ENCODE measurements at places on chromosomes 11 and 22.

- H3K27ac ChIP-seq: no peak overlapping the region
- H3K4me1 ChIP-seq: peaks cover 37% of the 10 kb centered on the region
- peaks cover 3% of the 10 kb centered on the region for H3K36me3 ChIP-seq
- H3K27me3 ChIP-seq: no peaks in the 10 kb centered on the region
- DNase-seq: no peak
These were observed 117.0 kb downstream of the ME3 start for GRCh38 chr11:86555401-86555800.

- DNase-seq: no peak
- peak overlapping the region; percentile 69 for H3K27ac ChIP-seq
These were observed 31.1 kb downstream of the TMEM45B start for GRCh38 chr11:129846508-129847335.

- H3K36me3 ChIP-seq: no peaks in the 10 kb centered on the region
- H3K27ac ChIP-seq: peak overlapping the region; percentile 82
- no peak for DNase-seq
- peaks cover 61% of the 10 kb centered on the region for H3K4me1 ChIP-seq
- H3K4me3 ChIP-seq: no peak overlapping the region
- no peaks in the 10 kb centered on the region for H3K27me3 ChIP-seq
These were observed 3.8 kb upstream of the APOL1 start for GRCh38 chr22:36249160-36249559.

GRCh38 chr11:34514597-34514996 lies 1.0 kb upstream of the ELF5 start:
- H3K36me3 ChIP-seq: no peaks in the 10 kb centered on the region
- no peak for DNase-seq
- H3K4me3 ChIP-seq: no peak overlapping the region
- H3K4me1 ChIP-seq: no peaks in the 10 kb centered on the region
- H3K27me3 ChIP-seq: no peaks in the 10 kb centered on the region

DNA sequence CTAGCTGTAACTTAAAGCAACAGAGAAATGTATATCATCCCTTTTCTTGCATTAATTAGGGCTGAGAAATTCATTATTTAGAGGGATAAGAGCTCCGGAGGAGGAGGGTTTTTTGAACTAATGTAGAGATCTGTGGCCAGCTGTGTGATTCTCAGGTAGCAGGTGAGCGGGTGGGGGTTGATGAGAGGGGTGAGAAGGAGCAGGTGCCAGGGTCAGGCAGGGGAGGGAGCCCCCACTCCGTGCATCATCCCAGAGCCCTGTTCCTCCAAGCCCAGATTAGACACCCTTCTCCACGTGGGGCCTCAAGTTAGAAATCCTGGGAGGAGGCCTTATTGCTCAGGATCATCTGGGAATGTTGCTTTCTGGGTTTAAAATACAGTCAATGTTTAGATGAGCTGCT lies 24.9 kb downstream of the ZBTB16 start:
- H3K4me3 ChIP-seq: no peak overlapping the region
- no peak overlapping the region for H3K27ac ChIP-seq
- no peaks in the 10 kb centered on the region for H3K27me3 ChIP-seq
- DNase-seq: no peak
- H3K4me1 ChIP-seq: peaks cover 18% of the 10 kb centered on the region

DNA sequence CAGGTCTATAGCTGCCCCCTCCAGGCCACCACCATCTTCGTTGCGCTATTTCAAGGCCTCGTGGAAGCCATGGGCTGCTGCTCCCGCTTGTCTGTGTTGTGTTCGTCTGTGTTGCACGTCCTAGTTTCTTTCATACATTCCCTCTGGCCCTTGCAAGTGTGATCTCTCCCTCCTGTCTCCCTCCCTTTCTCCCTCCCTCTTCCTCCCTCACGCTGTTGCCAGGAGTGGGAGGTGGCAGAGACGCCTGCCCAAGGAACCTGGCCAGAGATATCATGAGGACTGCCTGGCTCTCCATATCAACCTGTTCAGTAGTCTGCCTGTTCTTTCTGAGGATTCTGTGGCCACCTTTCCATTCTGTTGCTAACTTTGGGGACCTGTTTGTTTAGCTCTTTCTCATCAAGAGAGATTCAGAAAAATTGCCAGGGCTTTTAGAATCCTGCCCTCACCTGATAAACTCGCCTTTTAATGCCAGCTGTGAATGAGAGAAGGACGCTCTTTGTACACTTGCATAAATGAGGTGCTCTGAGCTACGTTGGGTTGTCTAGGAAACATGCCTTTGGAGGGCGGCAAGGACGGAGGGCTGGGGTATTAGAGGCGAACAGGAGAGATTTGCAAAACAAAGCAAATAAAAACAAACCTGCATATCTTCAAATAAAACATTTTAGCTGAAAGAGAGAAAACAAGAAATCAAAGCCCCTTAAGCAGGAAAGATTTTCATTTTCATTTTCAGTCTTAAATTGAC lies 185.2 kb downstream of the TBC1D22A start:
- no peaks in the 10 kb centered on the region for H3K4me1 ChIP-seq
- no peak overlapping the region for H3K27ac ChIP-seq
- H3K27me3 ChIP-seq: no peaks in the 10 kb centered on the region
- DNase-seq: no peak
- no peak overlapping the region for H3K4me3 ChIP-seq

- no peaks in the 10 kb centered on the region for H3K27me3 ChIP-seq
- peak within 1 kb of the TSS; percentile 25 for H3K27ac ChIP-seq
- H3K4me3 ChIP-seq: no peak within 1 kb of the TSS
- no peak for DNase-seq
- H3K4me1 ChIP-seq: peaks cover 19% of the 10 kb centered on the region
These were observed at the start of gene GRAMD4 for GRCh38 chr22:46619830-46620501. Gene GRAMD4 (plus strand): TSS chr22:46620386. CDS start chr22:46626800, 6,414 bp downstream.

GRCh38 chr11:69817265-69818230 lies 1.7 kb downstream of the FGF3 start:
- H3K4me3 ChIP-seq: no peak overlapping the region
- no peak for DNase-seq
- H3K27me3 ChIP-seq: peaks cover 24% of the 10 kb centered on the region
- H3K36me3 ChIP-seq: no peaks in the 10 kb centered on the region
- no peak overlapping the region for H3K27ac ChIP-seq
- H3K4me1 ChIP-seq: no peaks in the 10 kb centered on the region

GRCh38 chr11:1128311-1129142 lies 29.2 kb upstream of the MUC5AC start:
- no peaks in the 10 kb centered on the region for H3K36me3 ChIP-seq
- H3K4me3 ChIP-seq: no peak overlapping the region
- H3K27ac ChIP-seq: no peak overlapping the region
- DNase-seq: no peak
- no peaks in the 10 kb centered on the region for H3K4me1 ChIP-seq

- no peaks in the 10 kb centered on the region for H3K4me1 ChIP-seq
- H3K36me3 ChIP-seq: peaks cover 10% of the 10 kb centered on the region
- H3K27me3 ChIP-seq: no peaks in the 10 kb centered on the region
- H3K27ac ChIP-seq: no peak overlapping the region
These were observed 32.9 kb downstream of the CABIN1 start for GRCh38 chr22:24043958-24044357.

- no peaks in the 10 kb centered on the region for H3K27me3 ChIP-seq
- no peak overlapping the region for H3K27ac ChIP-seq
- no peak for DNase-seq
- no peak overlapping the region for H3K4me3 ChIP-seq
- no peaks in the 10 kb centered on the region for H3K36me3 ChIP-seq
These were observed 531 bp upstream of the SOX6 start for GRCh38 chr11:16356761-16357393.

DNA sequence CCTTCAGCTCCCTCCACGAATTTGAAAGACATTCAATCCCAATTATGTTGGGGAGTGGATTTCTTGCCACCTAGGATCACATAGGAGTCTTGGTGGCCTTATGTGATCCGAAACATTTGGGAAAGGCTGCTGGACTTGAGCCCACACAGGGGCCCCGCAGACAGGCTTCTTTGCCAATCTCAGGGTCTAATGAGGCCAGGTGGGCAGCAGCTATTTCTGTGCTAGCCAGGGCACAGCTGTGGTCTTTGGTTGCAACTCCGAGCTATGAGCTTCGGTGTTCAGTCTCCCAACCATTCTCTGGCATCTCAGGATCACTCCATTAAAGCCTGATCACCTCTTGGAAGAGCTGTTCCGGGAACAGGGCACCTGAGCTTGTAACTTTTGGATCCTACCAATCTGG lies 84.4 kb downstream of the TP53I11 start:
- H3K36me3 ChIP-seq: no peaks in the 10 kb centered on the region
- H3K27ac ChIP-seq: no peak overlapping the region
- H3K4me3 ChIP-seq: no peak overlapping the region
- no peak for DNase-seq
- peaks cover 25% of the 10 kb centered on the region for H3K4me1 ChIP-seq

DNA sequence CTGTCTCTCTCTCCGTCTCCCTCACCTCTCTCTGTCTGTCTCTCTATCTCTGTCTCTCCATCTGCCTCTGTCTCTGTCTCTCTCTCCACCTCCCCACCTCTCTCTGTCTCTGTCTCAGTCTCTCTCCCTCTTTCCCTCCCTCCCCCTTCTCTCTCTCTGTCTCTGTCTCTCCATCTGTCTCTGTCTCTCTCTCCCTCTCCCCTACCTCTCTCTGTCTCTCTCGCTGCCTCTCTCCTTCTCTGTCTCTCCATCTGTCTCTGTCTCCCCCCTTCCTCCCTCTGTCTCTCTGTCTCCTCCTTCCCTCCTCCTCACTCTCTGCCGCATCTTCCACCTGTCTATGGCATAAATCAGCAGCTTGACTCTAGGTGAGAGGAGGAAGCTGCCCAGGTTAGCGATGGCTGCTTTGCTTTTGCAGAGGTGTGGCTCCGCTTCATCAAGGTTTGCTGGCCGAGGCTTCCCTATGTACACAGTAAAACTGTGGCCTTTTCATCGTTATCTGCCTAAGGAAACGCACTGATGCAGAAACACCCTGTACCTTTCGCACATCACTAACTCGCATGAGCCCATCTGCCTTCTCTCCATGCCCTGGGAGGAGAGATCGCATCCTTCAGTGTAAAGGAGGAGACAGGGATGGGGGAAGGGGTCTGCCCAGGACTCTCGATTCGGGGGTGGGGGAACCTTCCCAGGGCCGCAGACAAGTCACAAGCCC lies 44.5 kb downstream of the ANO1 start:
- no peak for DNase-seq
- H3K27ac ChIP-seq: no peak overlapping the region
- H3K4me1 ChIP-seq: no peaks in the 10 kb centered on the region
- no peaks in the 10 kb centered on the region for H3K36me3 ChIP-seq
- no peak overlapping the region for H3K4me3 ChIP-seq
- H3K27me3 ChIP-seq: no peaks in the 10 kb centered on the region

DNA sequence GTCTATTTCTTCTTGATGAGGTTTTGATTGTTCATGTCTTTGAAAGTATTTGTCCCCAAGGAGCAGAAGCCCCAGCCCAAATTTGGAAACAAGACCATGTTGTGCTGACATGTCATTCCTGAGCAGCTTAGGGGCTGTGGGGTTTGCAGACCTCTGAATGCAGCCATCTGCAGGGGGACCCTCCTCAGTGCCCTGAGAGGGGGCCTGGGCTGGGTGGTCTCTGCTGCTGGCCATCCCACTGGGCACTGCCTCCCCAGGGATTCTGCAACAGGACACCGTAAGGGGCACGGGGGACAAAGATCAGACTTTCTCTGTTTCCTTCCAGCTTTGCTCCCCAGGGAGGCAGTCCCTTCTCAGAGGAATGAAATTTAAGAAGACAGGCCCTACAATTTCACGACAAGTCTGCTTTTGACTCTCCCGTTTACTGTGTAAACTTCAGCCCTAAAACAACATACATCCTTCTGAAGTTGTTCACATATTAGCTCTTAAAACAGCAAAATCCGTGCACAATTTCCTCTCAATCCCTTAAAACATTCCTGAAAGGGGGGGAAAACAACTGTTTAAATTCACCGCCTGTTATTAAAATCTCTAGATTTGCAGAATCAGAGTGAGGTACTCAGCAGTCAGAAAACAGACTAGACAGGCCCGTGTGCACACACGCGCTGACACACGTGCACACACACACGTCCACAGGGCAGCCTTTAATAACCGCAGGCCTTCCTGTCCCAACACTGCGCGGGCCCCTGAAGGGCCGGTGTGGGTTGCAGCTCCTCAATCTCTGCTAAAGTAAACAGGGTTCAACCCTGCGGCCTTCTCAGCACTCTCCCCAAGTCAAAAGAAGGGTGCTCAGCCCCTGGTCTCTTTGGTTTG lies 109.8 kb downstream of the KCNQ1 start:
- DNase-seq: no peak
- no peak overlapping the region for H3K4me3 ChIP-seq
- H3K36me3 ChIP-seq: no peaks in the 10 kb centered on the region
- no peaks in the 10 kb centered on the region for H3K4me1 ChIP-seq
- no peaks in the 10 kb centered on the region for H3K27me3 ChIP-seq

- no peak overlapping the region for H3K27ac ChIP-seq
- H3K27me3 ChIP-seq: peaks cover 3% of the 10 kb centered on the region
- DNase-seq: no peak
- H3K4me3 ChIP-seq: no peak overlapping the region
These were observed 10.2 kb downstream of the SCUBE2 start for GRCh38 chr11:9081153-9081552.

DNA sequence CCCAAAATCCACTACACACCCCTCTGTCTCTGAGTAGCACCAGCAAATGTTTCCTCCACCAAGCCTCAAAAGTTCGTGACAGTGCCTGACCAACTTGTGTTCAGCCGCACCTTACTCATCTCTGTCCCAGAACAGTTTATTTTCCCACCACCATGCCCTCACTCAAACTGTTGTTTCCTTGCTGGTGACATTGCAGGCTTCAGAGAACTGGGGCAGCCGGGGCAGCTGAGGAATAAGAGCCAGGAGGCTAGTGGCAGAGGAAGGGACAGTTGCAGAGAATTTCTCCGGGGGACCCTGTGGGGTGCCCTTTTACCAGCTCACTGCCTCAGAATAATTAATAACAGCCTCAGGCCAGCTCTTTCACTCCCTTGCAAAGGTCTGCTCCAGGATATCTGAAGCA lies 709 bp upstream of the KCNE3 start:
- DNase-seq: no peak
- H3K36me3 ChIP-seq: no peaks in the 10 kb centered on the region
- H3K27ac ChIP-seq: peak overlapping the region; percentile 72
- H3K4me1 ChIP-seq: peaks cover 4% of the 10 kb centered on the region

DNA sequence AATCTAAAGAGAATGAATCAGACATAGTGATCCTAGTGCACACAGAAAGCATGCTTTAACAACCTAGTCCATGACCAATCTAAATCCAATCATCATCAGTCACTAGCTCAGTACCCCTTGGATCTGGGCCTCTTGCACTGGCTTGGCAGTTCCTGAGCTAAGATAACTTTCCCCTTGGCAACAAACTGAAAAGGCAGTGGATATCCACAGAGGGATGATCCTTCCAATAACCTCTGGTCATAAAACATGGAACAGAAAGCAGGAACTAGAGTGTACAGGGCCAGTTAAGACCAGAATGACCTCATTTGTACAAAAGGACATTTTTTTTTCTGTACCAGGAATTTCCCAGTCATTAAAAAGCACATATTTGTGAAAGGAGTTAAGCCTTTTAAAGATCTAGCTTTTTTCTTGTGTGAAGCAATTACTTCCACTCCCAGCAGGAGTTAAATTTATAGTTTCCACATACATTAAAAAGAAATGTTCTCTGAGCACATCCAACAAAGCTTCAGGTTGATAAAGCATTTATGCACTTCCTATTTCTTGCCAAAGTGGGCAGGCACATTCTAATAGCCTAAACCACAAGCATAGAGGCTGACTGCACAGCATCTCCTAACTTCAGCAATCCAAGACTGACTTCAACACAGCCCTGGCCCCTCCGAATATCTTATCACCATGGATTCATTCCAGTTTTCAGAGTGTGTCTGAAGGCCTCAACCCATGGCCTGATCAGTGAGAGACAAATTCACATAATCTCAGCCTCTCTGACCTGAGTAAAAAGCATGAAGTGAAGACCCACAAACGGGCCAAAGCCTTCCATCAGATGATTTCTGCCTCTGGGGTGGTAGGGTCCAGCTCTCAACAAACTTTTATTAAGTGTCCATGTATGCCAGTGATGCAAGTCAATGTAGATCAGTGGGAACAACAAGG lies 29.9 kb downstream of the GUCY1A2 start:
- H3K27ac ChIP-seq: peak overlapping the region; percentile 13
- no peak overlapping the region for H3K4me3 ChIP-seq
- DNase-seq: no peak
- peaks cover 5% of the 10 kb centered on the region for H3K4me1 ChIP-seq
- H3K27me3 ChIP-seq: no peaks in the 10 kb centered on the region
- no peaks in the 10 kb centered on the region for H3K36me3 ChIP-seq
